Lower leg skin (tissue), 4 donors: ENCODE measurements at places on chromosomes 13 and 19.
A peak's percentile ranks its signal among the peaks of the same experiment; 100 is the strongest.

GRCh38 chr19:33406521-33407139 is 33.1 kb downstream of the CEBPG start:
- DNase-seq, result peak; percentile 71

GRCh38 chr13:85685436-85685835 is 113.8 kb downstream of the SLITRK6 start:
- DNase-seq, result no peak

- no peak for DNase-seq
Measured at GRCh38 chr13:77732287-77732686, 34.8 kb downstream of the SLAIN1 start.

GRCh38 chr13:20990910-20991525 is 70.4 kb downstream of the LATS2 start:
- DNase-seq, result no peak

DNA sequence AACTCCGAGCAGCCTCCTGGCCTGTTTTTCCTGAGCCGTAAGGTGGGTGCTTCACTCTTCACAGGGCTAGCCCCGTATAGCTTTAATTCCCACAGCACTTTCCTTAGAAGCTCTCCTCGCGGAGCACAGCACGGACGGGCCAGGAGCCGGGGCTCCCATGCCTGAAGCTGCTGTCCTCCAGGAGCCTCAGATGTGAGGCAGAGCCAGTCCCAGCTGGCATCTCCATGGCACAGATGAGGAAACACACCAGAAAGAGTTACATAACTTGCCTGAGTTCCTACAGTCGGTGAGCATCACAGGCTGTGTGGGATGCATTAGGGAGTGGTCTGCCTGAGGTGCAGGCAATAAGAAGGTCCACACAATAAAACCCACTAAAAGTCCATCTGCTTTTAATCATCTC is 118.5 kb downstream of the ATP8A2 start:
- no peak for DNase-seq

- DNase-seq, result no peak
Measured at GRCh38 chr13:26445092-26445491, 112.4 kb upstream of the WASF3 start.

GRCh38 chr19:8025316-8025715 is 19.9 kb upstream of the ELAVL1 start:
- no peak for DNase-seq

GRCh38 chr13:57030671-57031070 is 110.0 kb upstream of the PRR20A start:
- DNase-seq, result no peak

- DNase-seq, result no peak
Measured at GRCh38 chr19:17202249-17202648, 12.9 kb upstream of the USE1 start.

GRCh38 chr19:10390652-10391286 is 10.4 kb upstream of the TYK2 start:
- peak; percentile 93 for DNase-seq

DNA sequence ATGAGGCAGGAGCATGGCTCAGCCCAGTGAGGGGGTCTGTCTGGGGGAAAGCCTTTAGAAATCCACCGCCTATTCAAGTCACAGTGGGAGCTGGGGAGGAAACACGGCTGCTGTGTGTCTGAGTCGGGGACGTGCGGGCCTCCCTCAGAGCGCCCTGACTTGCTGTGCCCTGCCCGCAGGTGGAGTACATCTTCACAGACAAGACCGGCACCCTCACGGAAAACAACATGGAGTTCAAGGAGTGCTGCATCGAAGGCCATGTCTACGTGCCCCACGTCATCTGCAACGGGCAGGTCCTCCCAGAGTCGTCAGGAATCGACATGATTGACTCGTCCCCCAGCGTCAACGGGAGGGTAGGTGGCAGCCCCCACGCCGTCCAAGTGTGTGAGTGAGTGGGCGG is 137.8 kb upstream of the MCF2L start:
- no peak for DNase-seq

- DNase-seq, result no peak
Measured at GRCh38 chr13:80012251-80012650, 328.7 kb downstream of the SPRY2 start.

- DNase-seq, result no peak
Measured at GRCh38 chr13:71626421-71627117, 240.4 kb downstream of the DACH1 start.

GRCh38 chr19:28372576-28373247 is 840.2 kb downstream of the UQCRFS1 start:
- DNase-seq, result no peak

GRCh38 chr13:83943530-83944279 is 61.4 kb upstream of the SLITRK1 start:
- no peak for DNase-seq
